Thyroid gland (tissue), 4 donors: ENCODE measurements at places on chromosomes 12 and 14. TPM values are rescaled to one million over a fixed set of nuclear protein-coding genes. Genes with fewer than 3 reads are reported as not detected.

- H3K36me3 ChIP-seq, result peaks cover 5% of the 10 kb centered on the region
- peaks cover 8% of the 10 kb centered on the region for H3K4me1 ChIP-seq
- H3K27ac ChIP-seq, result no peak overlapping the region
- no peak for DNase-seq
These were observed 218.8 kb upstream of the RGS6 start for GRCh38 chr14:71713451-71713850.

GRCh38 chr12:89384050-89384758 is 31.9 kb upstream of the DUSP6 start:
- H3K4me3 ChIP-seq, result no peak overlapping the region
- peak overlapping the region; percentile 49 for H3K27ac ChIP-seq
- H3K4me1 ChIP-seq, result peaks cover 17% of the 10 kb centered on the region

DNA sequence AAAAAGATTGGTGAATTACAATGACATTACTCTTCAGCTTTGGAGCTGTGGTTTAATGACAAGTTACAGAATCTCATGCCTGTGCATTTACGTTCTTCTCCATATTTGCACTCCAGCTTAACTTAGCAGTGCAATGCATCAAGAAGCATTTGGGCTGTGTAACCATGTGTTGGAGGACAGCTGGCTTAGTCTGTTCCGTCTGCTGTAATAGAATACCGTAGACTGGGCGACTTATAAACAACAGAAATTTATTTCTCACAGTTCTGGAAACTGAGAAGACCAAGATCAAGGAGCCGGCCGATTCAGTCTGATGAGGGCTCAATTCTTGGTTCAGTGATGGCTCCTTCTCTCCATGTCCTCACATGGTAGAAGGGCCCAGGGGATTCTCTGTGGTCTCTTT is 943.5 kb downstream of the BCL11B start:
- H3K4me3 ChIP-seq, result no peak overlapping the region
- H3K4me1 ChIP-seq, result no peaks in the 10 kb centered on the region
- no peaks in the 10 kb centered on the region for H3K36me3 ChIP-seq
- no peak overlapping the region for H3K27ac ChIP-seq
- H3K27me3 ChIP-seq, result no peaks in the 10 kb centered on the region

Gene NELL2
- 32.0 TPM for total RNA-seq

Gene KRT85
- not detected for total RNA-seq

GRCh38 chr12:107385509-107385908 is 292.2 kb upstream of the CRY1 start:
- H3K36me3 ChIP-seq, result no peaks in the 10 kb centered on the region
- H3K27ac ChIP-seq, result no peak overlapping the region
- no peaks in the 10 kb centered on the region for H3K27me3 ChIP-seq
- no peak overlapping the region for H3K4me3 ChIP-seq

DNA sequence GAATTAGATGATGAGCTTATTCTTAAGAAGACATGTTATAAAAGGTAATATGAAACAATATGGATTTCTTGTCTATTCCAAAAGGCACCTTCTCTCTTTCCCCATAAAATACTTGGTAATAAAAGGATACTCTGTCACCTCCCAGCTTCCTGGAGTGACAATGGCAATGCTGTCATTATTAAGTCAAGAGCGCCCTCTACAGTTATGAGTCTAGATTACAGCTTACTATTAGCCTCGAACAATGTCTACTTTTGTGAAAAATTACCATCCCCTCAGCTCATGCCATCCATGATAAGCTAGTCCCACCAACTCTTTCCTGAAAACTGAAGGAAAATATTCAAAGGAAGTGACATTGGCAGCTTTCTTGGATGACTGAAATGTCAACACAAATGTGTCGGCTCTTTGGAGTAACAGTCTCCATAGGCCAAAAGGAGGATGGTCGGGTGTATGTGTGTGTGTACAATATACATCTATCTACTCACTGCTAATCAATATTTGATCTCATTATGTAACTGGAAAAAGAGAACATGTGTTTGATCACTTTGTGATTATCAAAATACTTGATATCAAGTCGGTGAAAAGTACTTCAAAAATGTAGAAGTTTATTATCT is 48.7 kb upstream of the CDKN3 start:
- no peak for DNase-seq
- H3K27ac ChIP-seq, result no peak overlapping the region

DNA sequence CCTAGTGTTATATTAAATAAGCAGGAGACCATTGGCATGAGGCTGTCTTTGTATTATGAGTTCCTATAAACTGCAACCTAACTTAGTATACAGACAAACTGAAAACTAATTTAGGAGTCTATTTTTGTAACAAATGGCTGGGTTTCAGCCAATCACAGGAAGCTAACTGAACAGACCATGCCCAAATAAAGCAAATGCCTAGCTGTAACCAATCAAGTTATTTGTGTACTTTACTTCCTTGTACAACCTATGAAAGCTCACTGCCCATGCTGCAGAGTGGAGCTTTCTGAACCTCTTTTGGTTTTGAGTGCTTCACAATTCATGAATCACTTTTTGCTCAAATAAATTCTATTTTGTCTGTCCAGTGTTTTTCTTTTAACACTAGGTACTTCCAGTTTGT is 41.6 kb downstream of the GUCY2C start:
- H3K27me3 ChIP-seq, result no peaks in the 10 kb centered on the region
- H3K4me1 ChIP-seq, result no peaks in the 10 kb centered on the region
- DNase-seq, result no peak
- H3K4me3 ChIP-seq, result no peak overlapping the region
- no peak overlapping the region for H3K27ac ChIP-seq
- no peaks in the 10 kb centered on the region for H3K36me3 ChIP-seq
